ENCODE measurements at places on chromosomes 3 and 15.

DNA sequence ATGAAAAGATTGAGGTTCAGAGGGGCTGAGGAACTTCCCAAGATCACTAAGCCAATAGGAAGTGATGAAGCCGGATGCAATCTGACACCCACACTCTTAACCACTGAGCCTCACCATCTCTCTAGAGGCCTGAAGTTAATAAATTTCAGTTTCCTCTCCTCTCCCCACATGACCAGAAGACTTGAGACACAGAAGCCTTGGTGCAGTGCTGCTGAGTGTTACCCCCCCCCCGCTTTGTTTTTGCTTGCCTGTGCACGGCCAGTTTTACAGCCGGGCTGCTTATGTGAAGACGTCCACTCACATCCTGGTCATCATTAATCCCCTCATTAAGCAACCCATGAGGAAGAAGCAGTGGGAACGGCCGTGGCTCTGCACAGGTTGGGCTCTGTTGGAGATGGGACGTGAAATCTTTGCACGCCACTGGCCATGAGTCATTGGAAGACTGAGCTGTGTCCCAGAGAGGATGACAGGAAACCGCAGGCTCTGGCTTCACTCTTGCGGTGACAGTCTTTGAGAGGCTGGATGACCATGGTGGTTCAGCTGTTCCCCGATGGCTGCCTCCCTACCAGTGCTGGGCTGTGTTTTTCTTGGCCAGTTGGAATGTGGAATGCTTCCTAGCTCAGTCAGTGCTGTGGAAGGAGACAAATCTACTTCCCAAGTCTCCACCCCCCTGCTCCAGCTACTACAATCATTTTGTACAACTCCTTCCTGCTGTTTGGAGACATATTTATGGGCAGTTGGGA lies 232.6 kb upstream of the LRTM1 start:
- no peak for DNase-seq

- peak; percentile 36 for DNase-seq
Observed at GRCh38 chr15:39786447-39787056, 3.9 kb upstream of the FSIP1 start.

DNA sequence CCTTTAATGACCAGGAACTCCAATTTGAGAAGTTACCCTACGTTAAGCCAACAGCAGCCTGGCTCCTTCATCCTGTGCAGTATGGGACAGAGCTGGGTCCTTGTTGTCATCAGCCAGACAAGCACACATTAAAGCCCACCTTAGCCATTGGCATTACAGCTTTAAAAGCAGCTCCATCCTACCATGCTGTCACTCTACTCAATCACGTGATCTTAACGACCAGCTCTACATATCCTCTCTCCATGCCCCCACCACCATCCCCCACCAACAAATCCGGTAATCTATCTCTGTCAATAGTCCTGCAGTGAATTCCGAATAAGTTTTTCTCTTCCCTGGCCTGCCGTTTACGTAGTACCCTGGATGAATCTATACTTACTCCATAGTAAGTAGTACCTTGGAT lies 82.9 kb upstream of the DGKG start:
- no peak for DNase-seq

DNA sequence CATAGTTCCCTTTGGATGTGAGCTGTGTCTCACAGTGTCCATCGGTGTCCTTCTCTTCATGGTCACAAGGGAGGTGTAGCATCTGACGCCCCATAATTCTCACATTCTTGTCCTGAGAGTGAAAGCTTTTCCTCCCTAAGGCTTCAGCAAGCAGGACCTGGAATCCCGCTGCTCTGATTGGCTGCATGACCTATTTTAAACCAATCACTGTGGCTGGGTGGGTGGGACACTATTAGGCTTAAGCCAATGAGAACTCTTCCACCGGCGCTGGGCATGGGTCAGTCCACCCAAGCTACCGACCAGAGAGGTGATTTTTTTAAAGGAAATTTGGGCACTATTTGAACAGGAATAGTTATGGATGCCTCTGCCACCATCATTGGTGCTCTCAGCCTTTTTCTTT lies 385.9 kb downstream of the MFSD1 start:
- no peak for DNase-seq

GRCh38 chr15:81859737-81860516 lies 185.9 kb downstream of the MEX3B start:
- no peak for DNase-seq

DNA sequence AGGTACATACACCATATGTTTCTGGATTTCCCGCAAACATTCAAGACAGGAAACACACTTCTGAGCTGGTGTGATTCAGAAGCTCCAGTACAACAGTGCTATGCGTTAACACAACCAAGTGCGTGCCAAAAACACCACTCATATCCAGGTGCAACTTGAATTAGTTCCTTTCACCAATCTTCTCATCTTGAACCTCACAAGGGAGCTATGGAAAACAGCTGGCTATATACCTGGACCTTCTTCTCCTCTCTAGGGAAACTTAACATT lies 31.3 kb downstream of the SUSD5 start:
- DNase-seq, result no peak

GRCh38 chr3:185361920-185362319 lies 1.0 kb upstream of the MAP3K13 start:
- DNase-seq, result no peak

Measured in HuH-7 (cell line).